AG10803 (cell line): ENCODE measurements at places on chromosomes 6 and 20.

DNA sequence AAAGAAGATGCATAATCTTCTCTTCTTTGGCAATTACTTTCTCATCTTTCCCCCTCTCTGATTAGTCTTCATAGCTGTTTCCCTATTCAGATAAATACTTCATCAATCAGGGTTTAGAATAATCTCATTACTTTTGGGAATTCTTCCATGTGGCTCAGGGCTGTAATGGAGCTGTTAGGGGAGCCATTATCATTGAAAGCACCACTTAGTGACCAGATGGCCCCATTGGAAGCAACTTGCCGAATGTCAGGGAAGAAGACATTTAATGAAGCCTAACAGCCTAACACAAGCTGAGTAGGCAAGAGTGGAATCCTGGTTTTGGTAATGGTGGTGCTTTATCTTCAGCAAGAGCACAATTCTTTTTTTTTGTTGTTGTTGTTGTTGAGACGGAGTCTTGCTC is 45.0 kb downstream of the TIAM2 start:
- DNase-seq = no peak

GRCh38 chr6:40778196-40778595 is 191.0 kb upstream of the LRFN2 start:
- no peak for DNase-seq

- no peak for DNase-seq
Observed at GRCh38 chr20:46572153-46572552, 21.7 kb upstream of the OCSTAMP start.

DNA sequence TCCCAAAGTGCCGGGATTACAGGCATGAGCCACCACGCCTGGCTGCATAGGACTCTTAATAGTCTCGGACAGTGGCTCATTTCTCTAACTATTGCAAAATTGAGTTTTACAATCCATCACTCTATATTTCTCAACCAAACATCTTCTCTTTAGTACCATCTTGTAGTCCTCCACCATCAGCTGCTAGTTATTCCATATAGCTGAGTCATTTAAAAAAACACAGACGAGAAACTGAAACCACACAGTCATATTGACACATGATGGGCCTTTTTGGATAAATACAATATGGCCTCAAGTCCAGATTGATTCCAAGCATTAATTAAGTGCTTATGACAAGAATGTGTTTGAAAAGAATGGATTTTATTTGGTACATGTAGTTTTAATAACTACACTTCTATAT is 599.1 kb downstream of the MEI4 start:
- peak; percentile 2 for DNase-seq

GRCh38 chr6:64896939-64897338 is 810.1 kb downstream of the EYS start:
- no peak for DNase-seq

GRCh38 chr6:135114355-135115145 is 59.9 kb upstream of the HBS1L start:
- no peak for DNase-seq

DNA sequence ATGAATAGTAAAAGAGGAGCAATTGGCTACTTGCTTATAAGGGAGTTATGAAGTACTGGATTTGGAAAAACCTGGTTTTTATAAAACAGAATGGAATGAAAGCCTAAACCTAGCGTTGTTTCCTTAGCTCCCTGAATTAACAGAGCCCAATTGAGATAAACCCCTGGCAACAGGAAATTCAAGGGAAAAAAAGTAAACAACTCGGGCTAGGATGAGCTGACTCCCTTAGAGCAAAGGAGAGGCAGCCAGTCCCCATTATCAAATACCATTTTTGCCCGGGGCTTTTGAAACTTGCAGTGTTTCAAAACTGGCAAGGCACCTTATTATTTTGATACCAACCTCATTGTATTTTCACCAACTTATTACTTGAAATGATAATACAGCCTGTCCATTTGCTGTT is 587.5 kb downstream of the CD109 start:
- no peak for DNase-seq

DNA sequence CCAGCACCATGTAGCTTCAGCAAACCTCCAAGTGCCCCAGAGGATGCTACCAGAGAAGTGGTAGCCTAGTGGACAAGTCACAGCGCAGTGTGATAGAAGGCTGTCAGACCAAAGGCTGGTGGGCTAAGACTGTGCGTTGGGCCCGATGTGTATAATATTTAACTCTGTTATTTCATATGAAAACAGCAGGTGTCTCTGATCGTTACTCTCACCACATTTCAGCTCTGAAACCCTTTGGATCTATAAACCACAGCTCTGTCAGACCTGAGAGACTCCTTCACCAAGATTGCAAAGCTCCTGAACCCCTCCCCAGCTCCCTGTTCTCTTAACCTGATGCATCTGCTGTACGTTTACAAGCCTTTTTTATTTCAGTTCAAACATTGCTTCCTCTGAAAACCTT is 43.8 kb downstream of the ISM1 start:
- DNase-seq = no peak

DNA sequence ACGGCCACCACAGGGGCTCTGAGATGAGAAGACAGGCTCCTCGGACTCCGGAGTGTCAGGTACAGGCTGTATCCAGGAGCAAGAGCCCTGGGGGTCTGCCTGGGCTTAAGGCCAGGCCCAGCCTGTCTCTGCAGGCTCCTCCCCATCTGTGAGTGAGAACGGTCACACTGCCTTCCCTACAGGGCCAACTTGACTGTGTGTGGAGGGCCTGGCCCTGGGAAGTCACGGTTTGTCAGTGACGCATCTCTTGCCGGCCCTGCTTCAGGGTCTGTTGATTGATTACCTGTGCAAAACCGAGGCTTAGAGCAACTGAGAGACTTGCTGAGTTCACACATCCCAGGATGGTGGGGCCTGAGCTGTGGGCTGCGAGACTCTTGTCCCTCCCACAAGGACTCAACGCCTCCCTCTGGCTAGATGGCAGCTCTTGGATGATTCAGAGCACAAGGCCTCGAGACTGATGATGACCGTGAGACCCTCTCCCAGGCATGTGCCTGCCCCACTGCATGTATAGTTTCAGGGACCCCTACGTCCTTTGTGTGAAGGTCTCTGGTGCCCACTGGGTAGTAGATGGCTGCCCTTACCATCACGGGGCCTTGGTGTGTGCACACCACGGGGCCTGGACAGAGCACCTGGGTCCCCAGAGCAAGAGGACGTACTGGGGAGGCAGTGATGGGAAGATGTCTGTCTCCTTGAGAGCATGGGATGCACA is 5.9 kb downstream of the RBM38 start:
- no peak for DNase-seq

DNA sequence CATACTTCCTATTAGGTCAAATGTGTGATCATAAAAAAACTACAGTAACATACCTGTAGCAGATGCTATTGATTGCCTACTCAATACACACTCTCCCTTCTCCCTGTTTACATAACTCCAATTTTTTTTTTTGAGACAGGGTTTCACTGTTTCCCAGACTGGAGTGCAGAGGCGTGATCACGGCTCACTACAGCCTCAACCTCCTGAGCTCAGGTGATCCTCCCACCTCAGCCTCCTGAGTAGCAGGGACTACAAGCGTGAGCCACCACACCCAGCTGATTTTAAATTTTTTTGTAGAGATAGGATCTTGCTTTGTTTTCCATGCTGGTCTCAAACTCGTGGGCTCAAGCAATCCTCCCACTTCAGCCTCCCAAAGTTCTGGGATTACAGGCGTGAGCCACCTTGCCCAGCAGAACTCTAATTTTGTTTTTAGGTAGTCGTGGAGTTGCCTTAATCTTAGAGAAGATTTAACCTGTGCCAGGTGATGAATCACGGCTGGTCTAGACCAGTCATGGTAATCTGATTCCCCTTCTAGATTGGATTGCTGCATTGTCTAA is 14.0 kb upstream of the KIF3B start:
- no peak for DNase-seq

DNA sequence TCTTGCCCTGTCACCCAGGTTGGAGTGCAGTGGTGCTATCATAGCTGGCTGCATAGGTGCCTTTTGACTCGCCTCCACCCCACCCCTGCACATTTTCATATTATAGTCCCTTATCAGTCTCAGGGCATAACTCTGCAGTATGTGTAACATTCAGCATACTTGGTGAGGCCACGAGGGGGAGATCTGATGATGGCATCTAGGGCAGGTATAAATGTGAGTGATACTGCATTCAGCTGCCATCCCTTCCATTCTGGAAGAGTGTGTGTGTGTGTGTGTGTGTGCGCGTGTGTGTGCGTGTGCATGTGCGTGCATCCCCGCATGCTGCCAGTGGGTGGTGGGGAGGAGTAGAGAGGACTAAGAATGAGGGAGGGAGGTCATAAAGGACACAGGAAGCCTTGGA is 81.4 kb downstream of the JARID2 start:
- no peak for DNase-seq

GRCh38 chr6:170516783-170517616 is 36.1 kb downstream of the PSMB1 start:
- peak; percentile 76 for DNase-seq

GRCh38 chr6:98920904-98921431 is 26.8 kb downstream of the FBXL4 start:
- no peak for DNase-seq

DNA sequence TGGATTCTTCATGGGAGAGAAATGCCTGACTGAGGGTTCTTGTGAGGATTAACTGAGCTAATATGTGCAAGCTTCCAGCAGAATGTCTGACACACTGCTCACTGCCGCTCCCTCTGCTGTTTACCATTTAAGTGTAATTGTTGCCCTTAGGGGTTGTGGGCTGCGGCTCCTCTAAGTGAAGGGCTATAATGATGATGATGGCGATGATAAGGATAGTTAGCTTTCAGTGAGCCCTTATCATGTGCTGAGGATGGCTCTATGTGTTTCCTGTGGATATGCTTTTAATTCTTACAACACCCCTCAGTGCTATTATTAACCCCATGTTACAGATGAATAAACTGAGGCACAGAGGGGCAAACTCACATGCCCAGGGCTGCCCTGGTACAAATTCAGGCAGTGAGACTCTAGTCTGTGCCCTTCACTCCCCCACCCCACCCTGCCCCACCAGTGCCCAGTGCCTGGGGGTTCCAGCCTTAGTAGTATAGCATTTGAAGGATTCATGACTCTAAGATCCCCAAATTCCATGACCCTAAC is 33.4 kb downstream of the TGM2 start:
- DNase-seq = no peak

- peak; percentile 84 for DNase-seq
Observed at GRCh38 chr6:105753620-105754211, 332.4 kb upstream of the PRDM1 start.

DNA sequence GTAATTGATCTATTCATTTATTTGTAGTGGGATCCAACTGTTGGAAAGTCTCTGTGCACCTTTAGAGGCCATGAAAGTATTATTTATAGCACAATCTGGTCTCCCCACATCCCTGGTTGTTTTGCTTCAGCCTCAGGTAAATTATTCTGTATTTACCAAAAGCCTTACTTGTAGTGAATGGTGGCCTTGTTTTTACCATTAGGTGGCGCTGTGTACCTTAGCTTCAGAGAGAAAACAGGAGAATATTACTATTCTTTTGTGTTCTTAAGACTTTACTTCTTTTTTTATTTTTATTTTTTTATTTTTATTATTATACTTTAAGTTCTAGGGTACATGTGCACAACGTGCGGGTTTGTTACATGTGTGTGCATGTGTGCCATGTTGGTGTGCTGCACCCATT is 23.7 kb downstream of the PEX7 start:
- peak; percentile 65 for DNase-seq

GRCh38 chr6:47130086-47130485 is 88.0 kb upstream of the ADGRF1 start:
- DNase-seq = no peak

DNA sequence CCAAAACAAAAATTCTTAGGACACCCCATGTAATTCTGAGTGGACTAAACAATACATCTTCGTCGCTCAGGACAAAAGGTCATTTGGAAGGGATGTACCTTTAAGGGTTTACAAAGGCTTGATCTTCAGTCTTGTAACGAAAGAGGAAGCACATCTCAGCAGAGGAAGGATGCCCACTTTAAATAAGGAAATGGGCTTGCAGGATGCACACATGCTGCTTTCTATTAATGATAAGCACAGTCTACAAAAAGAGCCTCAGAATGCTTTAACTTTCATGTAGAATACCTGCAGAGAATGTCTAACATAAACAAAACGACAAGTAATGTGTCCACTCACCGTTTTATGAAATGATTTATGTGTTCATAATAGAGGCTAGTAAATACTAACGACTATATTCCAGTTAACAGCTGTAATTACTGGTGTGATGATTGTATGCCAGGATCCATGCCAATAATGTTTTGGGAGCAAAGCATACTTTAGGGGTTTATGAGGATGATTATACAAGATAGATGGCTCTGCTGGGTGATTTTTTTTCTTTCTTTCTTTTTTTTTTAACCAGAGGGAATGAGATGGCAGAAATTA is 216.9 kb downstream of the GMDS start:
- peak; percentile 11 for DNase-seq

- no peak for DNase-seq
Observed at GRCh38 chr6:3618642-3619041, 132.9 kb downstream of the PXDC1 start.

DNA sequence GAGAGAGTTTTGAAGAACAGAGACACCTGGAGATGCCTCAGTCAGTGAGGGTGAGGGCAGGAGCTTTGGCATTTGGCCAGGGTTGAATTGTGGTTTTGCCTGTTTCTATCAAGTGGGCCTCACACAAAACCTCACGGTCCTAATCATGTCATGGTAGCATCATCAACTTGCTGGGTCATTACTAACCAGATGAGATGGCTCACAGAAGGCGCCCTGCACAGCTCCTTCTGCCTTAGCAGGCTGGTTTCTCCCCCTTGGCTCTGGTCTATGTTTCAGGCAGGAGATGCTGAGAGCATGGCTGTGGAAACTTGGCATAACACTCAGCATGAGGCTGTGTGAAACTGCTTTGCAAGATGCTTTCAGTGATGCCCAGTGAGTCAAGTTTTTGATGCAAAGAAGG is 99.3 kb downstream of the LRRC1 start:
- DNase-seq = peak; percentile 51

GRCh38 chr6:44004625-44005506 is 122.4 kb downstream of the MRPL14 start:
- DNase-seq = no peak

GRCh38 chr6:36368921-36369865 is 18.3 kb downstream of the ETV7 start:
- DNase-seq = peak; percentile 99

- DNase-seq = peak; percentile 37
Observed at GRCh38 chr20:57881466-57882385, 171.9 kb upstream of the PMEPA1 start.

- no peak for DNase-seq
Observed at GRCh38 chr20:11813106-11813890, 104.4 kb upstream of the BTBD3 start.

DNA sequence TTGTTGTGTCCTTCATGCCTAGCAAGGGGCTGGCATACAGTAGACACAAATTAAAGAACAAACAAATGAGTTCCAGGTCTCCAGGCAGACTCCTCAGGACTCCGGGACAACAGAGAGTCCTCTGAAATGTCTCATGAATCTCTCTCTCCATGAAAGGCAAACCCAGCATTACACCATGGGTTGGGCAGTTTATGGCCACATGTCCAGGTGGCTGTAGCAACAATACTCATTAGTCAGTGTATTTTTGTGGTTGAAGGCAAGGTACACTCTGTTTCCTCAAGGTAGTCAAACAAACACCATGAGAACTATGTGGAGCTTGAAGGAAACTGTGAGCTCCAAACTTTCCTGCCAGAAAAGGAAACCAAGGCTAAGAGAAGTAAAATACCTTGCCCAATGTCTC is 62.2 kb downstream of the KCNB1 start:
- DNase-seq = no peak

GRCh38 chr6:107511511-107511993 is 21.6 kb downstream of the SOBP start:
- DNase-seq = no peak

GRCh38 chr6:169940481-169941271 is 189.3 kb downstream of the ERMARD start:
- DNase-seq = no peak

- DNase-seq = peak; percentile 4
Observed at GRCh38 chr20:577167-577791, 32.8 kb downstream of the TCF15 start.
